Stimulated activated CD4-positive, alpha-beta T cell treated with anti-CD3 and anti-CD28 coated beads, TNF-alpha, amount 100 ng/mL, for 48 hours (primary cell): ENCODE measurements at places on chromosomes 7 and 10.

GRCh38 chr7:116499168-116500077 is at the start of gene CAV2:
CAV2 (plus strand) TSS chr7:116499738; CDS start chr7:116499782, 44 bp downstream.
- DNase-seq = no peak

DNA sequence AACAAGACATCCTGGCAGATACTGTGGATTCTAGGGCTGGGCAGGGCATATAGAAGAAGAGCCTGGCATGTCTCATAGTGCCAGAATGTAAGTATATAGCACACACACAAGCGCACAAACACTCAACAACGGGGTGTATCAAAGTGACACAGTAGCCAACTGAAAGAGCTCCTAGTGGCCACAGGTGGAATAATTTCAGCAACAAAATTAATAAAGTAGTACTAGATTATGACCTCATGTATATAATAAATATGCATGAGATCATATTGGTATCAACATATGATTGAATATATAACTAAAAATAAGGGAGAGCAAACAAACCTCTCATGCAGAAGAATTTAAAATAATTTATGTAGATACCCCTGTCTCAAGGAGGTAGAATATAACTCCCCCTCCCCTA is 72.4 kb upstream of the CXCL12 start:
- no peak for DNase-seq

DNA sequence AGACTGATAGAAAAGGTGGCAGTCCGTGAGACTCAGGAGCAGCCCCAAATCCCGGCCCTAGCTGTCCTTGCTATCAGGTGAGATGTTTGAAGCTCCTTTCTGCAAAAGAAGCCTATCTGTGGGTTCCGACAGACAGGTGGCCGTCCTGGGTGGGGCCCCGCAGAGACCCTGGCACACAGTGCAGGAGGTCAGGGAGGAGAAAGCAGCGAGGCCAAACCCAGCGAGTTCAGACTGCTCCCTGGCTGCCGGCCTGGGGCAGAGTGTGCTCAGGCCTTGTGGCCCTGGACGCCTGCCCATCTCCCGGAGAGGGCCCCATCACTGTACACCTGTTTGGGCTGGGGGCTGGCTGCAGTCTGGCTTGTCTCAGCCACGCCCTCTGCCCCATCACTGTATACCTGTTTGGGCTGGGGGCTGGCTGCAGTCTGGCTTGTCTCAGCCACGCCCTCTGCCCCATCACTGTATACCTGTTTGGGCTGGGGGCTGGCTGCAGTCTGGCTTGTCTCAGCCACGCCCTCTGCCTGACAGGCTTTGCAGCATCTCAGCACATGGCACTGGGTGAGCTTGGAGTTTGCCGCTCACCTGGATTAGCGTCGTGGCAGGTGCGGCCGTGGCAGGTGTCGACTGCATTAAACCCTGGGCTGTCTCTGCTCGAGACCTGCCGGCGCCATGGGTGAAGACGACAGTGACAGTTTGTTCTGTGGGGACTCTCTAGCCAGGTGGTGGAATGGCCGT is 11.8 kb upstream of the PRKAR1B start:
- no peak for DNase-seq

GRCh38 chr10:91088300-91089140 is 131.9 kb upstream of the PCGF5 start:
- no peak for DNase-seq

GRCh38 chr10:3850999-3851937 is 66.3 kb upstream of the KLF6 start:
- DNase-seq = no peak

GRCh38 chr7:2641406-2642393 is 9.9 kb downstream of the TTYH3 start:
- no peak for DNase-seq

DNA sequence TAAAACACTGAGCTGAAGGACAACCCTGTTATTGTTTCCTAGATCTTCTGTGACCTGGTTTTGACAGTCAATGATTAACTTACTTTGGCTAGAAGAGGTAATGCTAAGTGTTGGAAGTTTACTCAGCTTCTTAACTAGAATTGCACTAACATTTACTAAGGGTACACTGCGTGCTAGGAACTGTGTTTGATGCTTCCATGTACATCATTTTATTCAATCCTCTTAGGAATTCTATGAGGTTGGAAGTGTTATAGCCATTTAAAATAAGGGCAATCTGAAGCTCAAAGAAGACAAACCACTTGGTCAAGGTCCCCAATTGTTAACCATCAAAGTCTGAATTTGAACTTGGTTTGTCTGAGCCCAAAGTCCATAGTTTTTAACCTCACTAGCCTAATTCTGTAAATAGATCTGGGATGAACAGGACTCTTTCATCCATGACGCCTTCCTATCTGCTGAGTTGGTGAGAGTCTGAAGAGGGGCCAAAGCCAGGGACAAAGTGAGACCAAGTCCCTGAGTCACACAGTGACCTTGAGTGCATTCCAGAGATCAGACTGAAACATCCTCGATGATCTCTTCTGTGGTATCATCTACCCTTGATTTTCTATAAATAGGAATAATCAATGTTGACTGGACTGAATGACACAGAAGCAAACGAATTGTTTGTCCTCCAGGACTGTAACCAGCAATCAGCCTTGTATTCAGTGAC is 29.2 kb upstream of the ZNRF2 start:
- DNase-seq = no peak

DNA sequence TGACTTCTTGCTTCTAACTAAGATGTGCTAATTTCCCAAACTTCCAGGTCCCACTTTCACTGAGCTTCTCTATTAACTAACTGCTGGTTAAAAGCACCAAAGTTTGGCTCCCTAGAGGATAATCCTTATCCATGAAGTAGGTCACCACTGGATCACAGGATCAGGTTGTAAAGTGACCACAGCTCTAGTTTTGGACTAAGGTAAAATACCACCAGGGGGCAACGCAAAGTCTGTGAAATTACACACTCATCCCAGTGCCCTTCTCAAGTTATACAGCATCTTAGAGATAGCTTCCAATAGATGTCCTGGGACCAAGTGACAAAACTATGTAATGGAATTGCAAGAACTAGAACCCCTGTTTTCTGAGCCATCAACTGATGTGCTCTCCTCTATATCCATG is 116.4 kb upstream of the ASAH2 start:
- DNase-seq = no peak

DNA sequence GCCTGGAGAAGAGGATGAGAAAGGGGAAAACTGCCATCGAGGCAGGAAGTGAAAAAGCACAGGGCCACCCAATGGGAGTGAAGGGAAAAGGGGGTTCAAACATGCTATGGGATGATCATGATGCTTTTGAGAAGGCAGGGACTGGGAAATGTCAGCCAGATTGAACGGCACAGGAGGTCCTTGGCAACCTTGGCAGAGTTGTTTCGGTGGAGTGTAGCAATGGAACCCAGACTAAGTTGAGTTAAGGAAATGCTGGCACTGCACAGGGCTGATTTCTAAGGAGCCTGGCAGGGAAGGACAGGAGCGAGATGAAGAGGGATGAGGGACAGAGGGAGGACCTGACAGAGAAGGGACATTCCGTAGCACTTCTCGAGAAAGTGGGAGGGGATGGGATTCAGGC is 101.4 kb downstream of the PIP4K2A start:
- no peak for DNase-seq
